ENCODE measurements at places on chromosomes 16 and 17.

GRCh38 chr17:48540213-48540612 is 4.7 kb downstream of the HOXB2 start:
- DNase-seq = no peak

GRCh38 chr16:64397945-64398508 is 723.8 kb downstream of the CDH11 start:
- no peak for DNase-seq

DNA sequence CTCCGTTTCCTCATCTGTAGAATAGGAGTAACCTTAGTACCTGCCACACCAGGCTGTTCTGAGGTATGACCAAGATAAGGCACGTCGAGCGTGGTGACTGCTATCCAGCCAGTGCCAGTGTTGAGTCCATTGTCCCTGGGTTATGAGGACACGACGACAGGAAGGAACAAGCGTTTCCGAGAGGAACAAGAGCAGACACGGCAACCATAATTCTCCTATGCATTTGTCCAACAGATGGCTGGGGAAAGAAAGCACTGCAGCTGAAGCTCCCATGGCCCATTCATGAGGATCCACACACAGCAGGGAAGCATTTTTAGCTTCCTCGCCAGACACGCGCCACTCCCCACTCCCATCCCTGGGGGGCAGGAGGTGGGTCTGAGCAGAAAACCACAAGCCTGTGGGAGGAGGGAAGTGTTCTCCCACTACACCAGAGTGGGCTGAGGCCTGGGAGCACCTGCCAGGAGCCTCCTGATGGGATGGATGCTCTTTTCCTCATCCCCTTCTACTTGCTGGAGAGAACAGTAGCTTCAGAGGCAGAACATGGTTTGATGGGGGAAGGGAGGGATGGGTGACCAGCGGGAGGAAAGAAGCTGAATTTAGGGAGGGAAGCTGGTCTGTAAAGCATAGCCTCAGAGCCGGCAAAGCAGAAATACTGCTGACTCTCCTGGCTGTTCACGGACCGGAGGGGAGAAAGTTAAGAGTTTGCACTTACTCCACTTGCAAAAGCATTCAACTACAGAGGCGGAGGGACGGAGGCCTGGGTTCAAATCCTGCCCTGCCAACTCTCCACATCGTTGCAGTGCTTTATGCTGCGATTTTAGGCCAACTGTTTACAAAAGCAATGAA is 2.7 kb downstream of the COTL1 start:
- DNase-seq = no peak

DNA sequence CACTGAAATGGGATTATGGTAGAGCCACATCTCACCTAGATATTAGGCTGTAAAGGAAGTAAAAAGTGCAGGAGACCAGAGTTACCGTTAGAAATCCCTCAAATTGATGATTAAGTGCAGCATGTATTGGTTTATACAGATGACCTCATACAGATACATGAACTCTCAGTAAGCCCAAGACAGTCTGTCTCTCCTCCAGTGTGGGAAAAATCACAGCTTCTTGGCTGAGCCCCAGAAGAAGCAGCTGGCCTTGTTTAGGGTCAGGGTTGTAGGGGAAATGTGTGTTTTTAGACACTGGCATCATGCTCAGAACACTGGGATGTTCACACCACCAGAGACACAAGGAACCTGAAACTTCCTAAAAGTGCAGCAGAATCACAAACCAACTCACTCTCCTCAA is 135.9 kb downstream of the KATNIP start:
- DNase-seq = no peak

Measured in RCC 7860 (cell line).